Kidney glomerular epithelial cell (primary cell): ENCODE measurements at places on chromosomes 2 and 18.

DNA sequence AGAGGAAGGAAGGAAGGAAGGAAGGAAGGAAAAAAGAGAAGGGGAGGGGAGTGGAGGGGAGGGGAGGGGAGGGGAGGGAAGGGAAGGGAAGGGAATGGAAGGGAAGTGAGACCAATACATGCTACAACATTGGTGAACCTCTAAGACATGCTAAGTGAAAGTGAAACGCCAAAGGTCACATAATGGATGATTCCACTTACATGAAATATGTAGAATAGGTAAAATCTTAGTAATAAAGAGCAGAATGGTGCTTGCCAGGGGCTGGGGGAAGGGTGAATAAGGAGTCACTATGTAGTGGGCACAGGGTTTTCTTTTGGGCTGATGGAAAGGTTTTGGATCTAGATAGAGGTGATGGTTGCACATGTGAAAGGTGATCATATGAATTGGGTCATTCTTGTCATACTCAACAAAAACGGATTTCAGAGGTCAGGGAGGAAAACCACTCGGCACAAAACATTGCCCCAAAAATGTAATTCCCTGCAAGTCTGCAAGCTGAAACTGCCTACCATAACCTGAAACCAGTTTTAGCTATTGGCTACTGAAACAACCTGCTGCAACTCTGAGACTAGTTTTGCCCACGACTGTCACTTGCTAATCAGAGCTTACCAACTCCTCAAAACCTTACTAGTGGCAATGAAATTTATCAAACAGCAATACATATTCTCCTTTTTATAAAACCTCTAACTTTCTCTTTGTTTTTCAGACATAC is 59.2 kb downstream of the CCDC141 start:
- no peak for DNase-seq

GRCh38 chr2:18834341-18834740 is 245.0 kb upstream of the NT5C1B start:
- peak; percentile 40 for DNase-seq

- DNase-seq = no peak
Observed at GRCh38 chr2:169007941-169008340, 23.2 kb downstream of the ABCB11 start.

DNA sequence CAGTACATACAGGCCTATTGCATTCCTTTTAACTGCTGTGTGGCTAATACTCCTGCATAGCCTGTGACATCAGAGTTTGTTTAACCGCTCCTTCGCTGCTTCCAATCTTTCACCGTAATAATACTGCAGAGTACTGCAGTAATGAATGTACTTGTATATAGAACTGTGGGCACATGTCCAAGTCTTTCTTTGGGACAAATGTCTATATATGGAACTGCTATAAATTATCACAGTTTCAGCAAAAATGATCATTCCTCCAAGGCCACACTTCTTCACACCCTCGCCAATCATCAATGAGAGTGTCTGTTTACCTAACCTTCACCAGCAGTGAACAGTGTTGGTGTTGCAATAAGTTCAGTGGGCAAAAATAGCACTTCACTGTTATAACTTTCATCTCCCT is 230.4 kb downstream of the SP3 start:
- DNase-seq = no peak

DNA sequence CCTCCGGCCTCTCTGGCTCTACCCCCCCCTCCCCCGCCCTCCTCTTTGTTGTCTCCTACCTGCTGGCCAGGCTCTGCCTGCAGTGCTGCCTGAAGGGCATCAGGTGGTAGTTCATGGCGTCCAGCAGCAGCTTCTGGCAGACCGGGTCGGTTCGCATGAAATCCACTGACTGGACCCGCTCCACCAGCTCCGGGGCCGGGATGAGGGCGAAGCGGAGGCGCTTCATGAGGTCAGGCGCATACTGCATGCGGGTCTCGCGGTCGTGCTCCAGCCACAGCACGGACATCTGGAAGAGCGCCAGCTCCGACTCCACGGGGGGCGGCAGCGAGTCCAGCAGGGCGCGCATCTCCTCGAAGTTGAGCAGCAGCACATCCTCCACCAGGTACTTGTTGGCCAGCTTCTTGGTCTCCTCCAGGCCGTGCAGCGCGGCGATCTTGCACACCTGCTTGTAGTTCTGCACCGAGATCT is 3.2 kb downstream of the KLHL14 start:
- DNase-seq = no peak

- DNase-seq = no peak
Observed at GRCh38 chr18:8658858-8659485, 46.4 kb upstream of the MTCL1 start.

GRCh38 chr2:235054475-235054874 is 102.7 kb downstream of the SH3BP4 start:
- no peak for DNase-seq

- no peak for DNase-seq
Observed at GRCh38 chr2:222592176-222592575, 63.7 kb downstream of the FARSB start.

DNA sequence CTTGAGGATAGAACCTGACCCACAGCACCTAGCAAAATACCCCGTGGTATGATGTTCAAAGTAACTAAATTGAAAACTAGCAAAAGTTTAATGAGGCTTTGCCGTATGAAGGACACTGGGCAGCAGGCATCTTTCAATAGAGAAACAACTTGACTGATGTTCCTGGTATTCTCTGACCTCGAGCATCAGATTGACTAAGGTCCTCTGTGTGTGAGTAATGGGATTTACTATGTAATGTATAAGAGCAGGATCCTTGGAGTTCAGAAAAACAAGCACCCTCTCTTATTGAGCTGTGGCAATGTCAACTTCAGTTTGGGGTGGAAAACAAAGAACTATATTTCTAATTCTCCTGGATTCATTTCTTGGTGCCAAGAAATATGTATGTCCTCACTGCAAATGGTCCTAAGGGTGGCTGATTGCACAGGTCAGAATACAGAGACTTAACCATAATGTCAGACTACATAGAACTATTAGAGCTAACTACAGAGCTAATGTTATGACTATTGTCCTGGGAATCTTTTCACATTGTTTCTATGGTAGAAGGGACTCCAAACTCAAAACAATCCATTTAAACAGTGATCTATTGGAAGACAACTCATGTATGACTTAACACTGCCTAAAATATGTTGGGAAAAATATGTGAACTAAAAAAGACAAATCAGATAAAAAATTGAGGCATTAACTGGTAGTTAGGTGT is 4.4 kb downstream of the TNFAIP6 start:
- DNase-seq = peak; percentile 73

- DNase-seq = no peak
Observed at GRCh38 chr2:238304116-238304515, 15.7 kb upstream of the PER2 start.

- no peak for DNase-seq
Observed at GRCh38 chr2:133641497-133641896, 73.2 kb upstream of the NCKAP5 start.

GRCh38 chr2:183371545-183371944 is 247.3 kb downstream of the NUP35 start:
- DNase-seq = no peak

DNA sequence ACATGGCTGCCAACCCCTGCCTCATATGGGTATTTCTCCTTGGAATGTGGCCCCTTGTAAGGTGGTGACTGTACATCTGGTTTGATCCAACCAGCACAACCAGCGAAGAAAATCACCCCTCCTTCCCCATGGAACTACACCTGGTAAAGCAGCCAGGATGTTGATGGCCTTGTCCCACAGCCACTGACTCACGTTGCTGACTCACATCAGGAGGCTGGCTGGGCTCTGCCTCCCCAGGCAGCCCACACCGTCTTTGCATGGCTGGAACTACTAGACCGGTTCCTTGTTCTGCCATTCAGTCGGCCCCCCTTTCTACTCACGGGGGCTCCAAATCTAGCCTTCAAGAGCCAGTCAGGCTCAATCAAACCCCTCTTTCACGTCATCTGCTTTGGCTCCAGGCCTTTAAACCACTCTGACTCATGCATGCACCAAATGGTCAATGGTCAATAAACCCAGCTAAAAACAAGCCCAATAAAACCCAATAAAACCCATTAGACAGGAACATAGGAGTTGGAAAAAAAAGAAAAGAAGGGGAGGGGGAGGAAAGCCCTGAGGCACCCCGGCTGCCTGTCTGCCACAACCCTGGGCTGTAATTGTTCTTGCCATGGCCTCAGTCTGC is 114.8 kb downstream of the PLB1 start:
- DNase-seq = peak; percentile 99

GRCh38 chr2:70808983-70809958 is 11.1 kb downstream of the CLEC4F start:
- DNase-seq = no peak
